Endothelial cell of umbilical vein (primary cell): ENCODE measurements at places on chromosomes 11 and 22. TPM values are rescaled to one million over a fixed set of nuclear protein-coding genes. Genes with fewer than 3 reads are reported as not detected.

DNA sequence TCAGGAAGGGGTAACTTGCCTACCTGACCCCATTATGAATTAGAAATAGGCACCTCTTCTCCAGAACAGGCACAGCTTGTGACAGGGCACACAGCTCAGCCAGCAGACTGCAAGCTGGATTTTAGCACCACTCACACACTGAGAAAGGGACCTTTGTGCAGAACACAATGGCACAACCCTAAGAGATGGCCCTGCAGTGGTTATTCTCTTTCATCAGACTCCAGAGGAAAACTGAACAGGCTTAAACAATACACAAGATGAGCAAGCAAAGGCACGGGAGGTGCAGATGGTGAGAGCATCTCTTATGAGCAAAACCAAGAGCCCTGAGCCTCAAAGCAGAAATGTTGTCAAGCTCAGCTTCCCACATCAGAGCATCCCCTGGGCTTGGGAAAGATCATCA is 93.8 kb upstream of the LRRC55 start:
- no peaks in the 10 kb centered on the region for H3K36me3 ChIP-seq
- H3K27me3 ChIP-seq = peaks cover 5% of the 10 kb centered on the region
- H3K4me3 ChIP-seq = no peak overlapping the region
- H3K4me1 ChIP-seq = no peaks in the 10 kb centered on the region
- H3K27ac ChIP-seq = no peak overlapping the region
- DNase-seq = no peak

GRCh38 chr11:111922803-111923202 is 4.1 kb downstream of the C11orf52 start:
- no peak overlapping the region for H3K4me3 ChIP-seq
- peak overlapping the region; percentile 59 for H3K27ac ChIP-seq
- no peaks in the 10 kb centered on the region for H3K36me3 ChIP-seq
- H3K27me3 ChIP-seq = no peaks in the 10 kb centered on the region

GRCh38 chr22:17268501-17269223 is 49.4 kb upstream of the ADA2 start:
- no peak for DNase-seq
- H3K27me3 ChIP-seq = no peaks in the 10 kb centered on the region
- H3K27ac ChIP-seq = no peak overlapping the region
- no peaks in the 10 kb centered on the region for H3K36me3 ChIP-seq
- no peak overlapping the region for H3K4me3 ChIP-seq
- H3K4me1 ChIP-seq = no peaks in the 10 kb centered on the region

GRCh38 chr11:105181100-105181499 is 41.5 kb upstream of the CARD18 start:
- peaks cover 6% of the 10 kb centered on the region for H3K4me1 ChIP-seq
- no peaks in the 10 kb centered on the region for H3K27me3 ChIP-seq
- peak; percentile 83 for DNase-seq
- no peak overlapping the region for H3K4me3 ChIP-seq

GRCh38 chr11:45859661-45860140 is 12.4 kb downstream of the CRY2 start:
- no peaks in the 10 kb centered on the region for H3K36me3 ChIP-seq
- no peak overlapping the region for H3K27ac ChIP-seq
- H3K4me1 ChIP-seq = peaks cover 28% of the 10 kb centered on the region
- peak; percentile 85 for DNase-seq
- H3K4me3 ChIP-seq = no peak overlapping the region

DNA sequence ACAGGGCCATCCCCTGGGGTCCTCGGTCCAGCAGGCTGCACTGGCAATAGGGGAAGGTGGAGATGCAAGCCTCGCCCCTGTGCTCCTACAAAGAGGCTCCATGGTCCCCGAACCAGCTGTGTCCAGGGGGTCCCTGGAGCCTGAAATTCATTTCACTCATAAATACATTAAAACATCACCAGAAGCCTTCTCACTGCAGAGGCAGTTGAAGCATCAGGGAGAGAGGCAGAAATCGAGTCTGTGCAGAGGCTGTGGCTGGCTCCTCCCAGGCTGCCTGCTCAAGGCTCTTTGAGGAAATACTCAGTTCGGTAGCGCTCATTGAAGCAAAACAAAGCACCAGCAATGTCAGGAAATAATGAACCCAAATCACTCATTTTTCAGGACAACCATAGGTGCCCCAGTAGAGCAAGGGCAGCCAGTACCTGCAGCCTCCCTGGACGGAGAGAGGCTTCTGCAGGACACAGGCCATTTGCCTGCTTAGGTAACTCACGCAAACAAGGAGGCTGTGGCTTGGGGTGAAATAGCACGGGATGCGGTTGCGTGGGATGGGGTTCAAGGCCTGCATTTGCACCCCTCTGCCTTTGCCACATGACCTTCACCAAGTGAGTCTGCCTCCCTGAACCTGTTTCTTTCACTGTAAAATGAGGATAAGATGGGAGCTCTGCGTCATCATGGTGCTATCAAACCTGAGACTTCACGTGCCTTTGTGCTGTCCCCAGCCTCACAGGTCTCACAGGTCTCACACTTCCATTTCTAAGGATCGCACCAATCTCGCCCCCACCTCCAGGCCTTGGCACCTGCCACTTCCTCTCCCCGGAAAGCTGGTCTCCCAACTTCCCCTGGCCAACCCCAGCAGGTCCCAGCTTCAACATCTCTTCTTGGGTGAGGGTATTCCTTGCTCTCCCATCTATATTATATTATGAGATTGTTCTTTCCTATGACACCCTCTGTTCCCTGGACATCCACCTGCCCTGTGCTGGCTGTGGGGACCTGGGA is 84.3 kb upstream of the SHISAL1 start:
- H3K4me1 ChIP-seq = no peaks in the 10 kb centered on the region
- H3K27ac ChIP-seq = no peak overlapping the region
- H3K27me3 ChIP-seq = no peaks in the 10 kb centered on the region
- no peak for DNase-seq
- H3K36me3 ChIP-seq = no peaks in the 10 kb centered on the region
- no peak overlapping the region for H3K4me3 ChIP-seq

DNA sequence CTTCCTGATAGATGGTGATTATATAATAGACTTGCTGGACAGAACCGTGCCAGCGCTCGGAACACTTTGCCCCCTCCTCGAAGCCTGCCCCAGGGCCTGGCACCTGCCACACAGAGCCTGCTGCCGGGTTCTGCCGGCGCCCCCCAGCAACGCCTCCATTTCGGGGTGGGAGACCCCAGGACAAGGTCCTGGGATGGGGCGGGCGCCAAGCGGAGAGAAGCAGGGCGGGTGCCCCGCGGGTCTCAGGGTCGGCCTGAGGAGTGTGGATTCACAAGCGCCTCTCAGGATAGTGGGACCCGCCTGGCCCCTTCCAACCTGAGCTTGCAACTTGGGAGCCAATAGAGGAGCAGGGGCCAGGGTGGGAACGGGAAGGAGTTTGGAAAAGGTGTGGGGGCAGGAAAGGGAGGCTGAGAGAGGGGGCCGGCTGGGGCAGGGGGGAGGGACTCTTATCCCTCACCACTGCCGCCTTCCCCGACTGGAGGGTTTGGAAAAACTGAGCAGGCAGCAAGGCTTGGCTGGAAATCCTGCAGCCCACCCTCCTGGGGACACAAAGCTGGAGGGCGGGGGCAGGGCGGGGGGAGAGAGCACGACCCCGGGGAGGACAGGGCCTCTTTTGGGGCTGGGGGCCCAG is 3.3 kb upstream of the BCL9L start:
- H3K27me3 ChIP-seq = peaks cover 2% of the 10 kb centered on the region
- peaks cover 15% of the 10 kb centered on the region for H3K4me1 ChIP-seq
- H3K36me3 ChIP-seq = no peaks in the 10 kb centered on the region
- DNase-seq = peak; percentile 79
- peak overlapping the region; percentile 17 for H3K27ac ChIP-seq

DNA sequence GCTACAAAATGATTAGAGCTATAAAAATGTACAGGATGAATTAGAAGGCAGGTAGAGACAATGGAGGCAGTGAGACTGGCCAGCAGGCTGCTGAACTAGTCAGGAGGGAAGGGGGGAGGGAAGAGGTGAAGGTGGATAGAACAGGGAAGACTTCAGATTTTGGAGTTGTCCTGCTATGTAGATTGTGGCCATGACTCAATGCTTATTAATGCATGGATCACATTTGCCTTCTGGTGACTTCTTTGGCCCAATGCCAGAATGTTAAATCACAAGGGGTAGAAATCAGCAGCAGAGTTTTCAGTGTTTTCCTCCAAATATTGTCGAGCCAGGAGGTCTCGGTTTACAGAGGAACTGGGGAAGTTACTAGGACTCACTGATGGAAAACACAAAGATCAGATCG is 346.6 kb downstream of the AASDHPPT start:
- no peak for DNase-seq
- H3K27me3 ChIP-seq = no peaks in the 10 kb centered on the region
- no peak overlapping the region for H3K27ac ChIP-seq
- no peaks in the 10 kb centered on the region for H3K36me3 ChIP-seq
- no peak overlapping the region for H3K4me3 ChIP-seq
- H3K4me1 ChIP-seq = no peaks in the 10 kb centered on the region

DNA sequence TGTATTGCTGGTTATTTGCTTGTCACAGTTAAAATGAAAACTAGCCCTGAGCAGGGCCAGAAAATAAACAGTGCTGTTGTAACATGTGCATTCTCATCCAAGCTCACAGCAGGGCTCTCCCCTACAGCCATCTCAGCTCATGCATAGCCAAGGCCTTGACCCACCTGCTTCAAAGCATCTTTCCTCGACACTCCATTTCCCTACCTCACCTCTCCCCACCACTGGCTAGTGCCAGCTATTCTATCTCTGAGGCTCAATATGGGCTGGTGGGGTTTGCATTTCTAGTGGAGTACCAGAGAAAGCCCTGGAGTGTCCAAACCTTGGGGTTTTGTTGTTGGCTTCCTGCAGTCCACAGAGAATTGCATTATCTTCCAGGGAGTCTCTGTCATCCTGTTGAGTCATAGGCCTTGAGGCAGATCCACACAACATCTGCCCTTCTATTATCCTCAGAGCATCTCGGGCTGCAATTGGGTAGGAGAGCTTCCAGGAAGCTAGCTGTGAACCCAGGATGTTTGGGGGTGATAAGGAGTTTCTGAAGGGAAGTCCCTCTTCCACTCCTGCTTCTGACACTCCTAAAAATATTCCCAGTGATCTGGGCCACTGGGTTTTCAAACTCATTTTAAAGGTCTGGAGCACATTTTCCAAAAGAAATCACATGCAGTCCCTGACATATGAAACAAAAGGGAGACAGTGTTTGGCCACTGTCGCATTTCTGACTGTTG is 36.1 kb upstream of the AMOTL1 start:
- peak overlapping the region; percentile 79 for H3K27ac ChIP-seq
- H3K4me3 ChIP-seq = no peak overlapping the region
- no peaks in the 10 kb centered on the region for H3K36me3 ChIP-seq
- DNase-seq = peak; percentile 38

- peaks cover 6% of the 10 kb centered on the region for H3K4me1 ChIP-seq
- H3K27me3 ChIP-seq = peaks cover 39% of the 10 kb centered on the region
- H3K27ac ChIP-seq = no peak overlapping the region
Measured at GRCh38 chr11:62922653-62923431, 1.7 kb upstream of the CHRM1 start.

DNA sequence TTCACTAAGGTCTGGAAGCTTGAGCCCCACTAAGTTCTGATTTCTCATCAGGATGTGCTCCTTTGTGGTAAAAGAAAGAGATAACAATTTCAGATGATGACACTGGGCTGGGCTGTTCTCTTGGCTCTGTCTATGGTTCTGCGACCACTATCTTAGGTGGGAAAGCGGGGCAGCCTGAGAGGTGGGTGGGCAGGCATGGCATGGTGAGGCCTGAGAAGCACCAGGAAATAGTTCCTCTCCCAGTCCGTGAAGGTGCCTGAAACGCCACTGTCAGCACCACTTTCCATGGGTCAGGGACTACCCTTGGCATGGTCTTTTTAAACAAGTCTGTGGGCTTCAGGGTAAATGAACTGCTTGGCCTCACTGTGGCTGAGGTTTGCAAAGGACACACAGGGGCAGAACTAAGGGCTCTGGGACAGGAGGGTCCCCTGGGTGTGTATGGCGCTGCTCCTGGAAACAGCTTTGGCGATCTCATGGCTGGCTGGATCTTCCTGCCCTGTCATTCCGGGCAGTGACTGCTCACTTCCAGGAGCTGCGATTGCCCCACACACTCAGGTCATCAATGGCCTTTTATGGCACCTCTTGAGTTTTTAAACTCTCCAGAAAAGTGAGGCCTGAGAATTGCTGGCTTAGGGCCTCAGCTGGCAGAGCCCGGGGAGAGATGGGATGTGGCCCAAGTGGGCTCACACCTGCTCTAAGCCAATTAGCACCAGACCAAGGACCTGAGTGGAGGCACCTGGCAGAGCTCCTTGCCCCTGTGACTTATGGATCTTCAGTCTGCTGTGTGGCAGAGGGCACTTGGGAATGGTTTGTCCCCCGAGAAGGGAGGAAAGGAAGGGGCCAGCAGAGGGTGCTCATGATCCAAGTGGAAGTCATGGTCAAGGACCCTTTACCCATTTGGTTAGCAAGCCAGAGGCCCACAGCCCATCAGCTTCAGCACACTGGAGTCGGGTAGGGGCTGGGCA is 55.6 kb upstream of the LYVE1 start:
- H3K27me3 ChIP-seq = no peaks in the 10 kb centered on the region
- no peaks in the 10 kb centered on the region for H3K36me3 ChIP-seq
- no peak overlapping the region for H3K4me3 ChIP-seq

DNA sequence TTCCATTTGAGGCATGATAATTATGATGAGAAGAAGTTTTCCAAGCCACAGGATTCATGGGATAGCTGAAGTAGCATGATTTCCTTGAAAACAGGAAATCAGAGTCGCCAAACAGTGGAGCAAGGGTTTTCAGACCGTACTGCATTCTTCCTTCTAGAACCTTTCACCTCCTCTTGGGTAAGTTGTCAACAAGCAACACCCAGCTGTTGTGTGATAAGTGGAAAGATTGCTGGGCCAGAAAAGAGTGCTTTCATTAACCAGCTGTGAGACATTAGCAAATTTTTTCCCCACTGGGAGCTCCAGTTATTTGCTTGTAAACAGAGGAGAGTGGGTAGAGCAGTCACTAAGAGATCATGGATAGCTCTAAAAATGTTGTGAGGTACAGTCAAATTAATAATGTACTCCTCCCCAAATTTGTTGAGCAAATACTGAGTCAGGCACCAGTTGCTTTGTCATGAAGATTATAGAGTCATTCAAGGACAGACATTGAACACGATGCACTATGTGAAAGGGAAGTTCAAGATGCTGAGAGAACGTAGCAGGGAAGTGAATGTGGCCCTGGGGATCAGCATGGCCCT is 11.7 kb upstream of the MPEG1 start:
- H3K27me3 ChIP-seq = no peaks in the 10 kb centered on the region
- no peaks in the 10 kb centered on the region for H3K36me3 ChIP-seq
- H3K27ac ChIP-seq = no peak overlapping the region
- no peaks in the 10 kb centered on the region for H3K4me1 ChIP-seq
- H3K4me3 ChIP-seq = no peak overlapping the region

- H3K36me3 ChIP-seq = no peaks in the 10 kb centered on the region
- DNase-seq = no peak
- no peaks in the 10 kb centered on the region for H3K27me3 ChIP-seq
- no peak overlapping the region for H3K4me3 ChIP-seq
- H3K27ac ChIP-seq = no peak overlapping the region
Measured at GRCh38 chr22:28894807-28895206, 11.4 kb downstream of the ZNRF3 start.

GRCh38 chr11:67303132-67303834 is at the start of gene SSH3:
SSH3 (plus strand) TSS chr11:67303530; CDS start chr11:67303626, 96 bp downstream.
- no peak within 1 kb of the TSS for H3K27ac ChIP-seq
- peaks cover 25% of the 10 kb centered on the region for H3K36me3 ChIP-seq
- H3K27me3 ChIP-seq = no peaks in the 10 kb centered on the region
- peak; percentile 55 for DNase-seq
- H3K4me3 ChIP-seq = peak within 1 kb of the TSS; percentile 74

GRCh38 chr11:43217849-43218248 is 93.9 kb upstream of the API5 start:
- no peaks in the 10 kb centered on the region for H3K36me3 ChIP-seq
- H3K4me1 ChIP-seq = no peaks in the 10 kb centered on the region
- DNase-seq = no peak
- H3K27me3 ChIP-seq = no peaks in the 10 kb centered on the region
- H3K4me3 ChIP-seq = no peak overlapping the region

The TRIM77 gene
- not detected in 2 replicates for total RNA-seq

The THRSP gene
- not detected in 2 replicates for total RNA-seq

The ZNF214 gene
- 1.7 and 2.5 TPM in 2 replicates for total RNA-seq

The BIRC2 gene
- total RNA-seq = 47.3 and 49.9 TPM in 2 replicates

The MUC6 gene
- not detected in 2 replicates for total RNA-seq
